GM13976 (cell line): ENCODE measurements at places on chromosomes 11 and 22.
A peak's percentile ranks its signal among the peaks of the same experiment; 100 is the strongest.

GRCh38 chr11:47003180-47003877, 66.8 kb downstream of the CSTPP1 start:
- DNase-seq: peak; percentile 21

DNA sequence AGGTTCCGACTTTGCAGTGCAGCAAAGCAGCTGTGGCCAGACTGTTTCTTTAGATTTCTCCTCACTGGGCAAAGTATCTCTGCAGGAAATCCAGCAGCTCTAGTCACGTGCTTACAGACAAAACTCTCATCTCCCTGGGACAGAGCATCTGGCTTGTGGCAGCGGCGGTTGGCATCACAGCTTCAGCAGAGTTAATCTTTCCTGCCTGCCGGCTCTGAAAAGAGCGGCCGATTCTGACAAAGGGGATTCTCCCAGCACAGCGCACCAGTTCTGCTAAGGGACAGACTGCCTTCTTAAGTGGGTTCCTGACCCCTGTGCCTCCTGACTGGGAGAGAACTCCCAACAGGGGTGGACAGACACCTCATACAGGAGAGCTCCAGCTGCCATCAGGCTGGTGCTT, 1357.3 kb upstream of the TENM4 start:
- DNase-seq: no peak

GRCh38 chr11:68582416-68583040, 101.8 kb upstream of the GAL start:
- DNase-seq: no peak

DNA sequence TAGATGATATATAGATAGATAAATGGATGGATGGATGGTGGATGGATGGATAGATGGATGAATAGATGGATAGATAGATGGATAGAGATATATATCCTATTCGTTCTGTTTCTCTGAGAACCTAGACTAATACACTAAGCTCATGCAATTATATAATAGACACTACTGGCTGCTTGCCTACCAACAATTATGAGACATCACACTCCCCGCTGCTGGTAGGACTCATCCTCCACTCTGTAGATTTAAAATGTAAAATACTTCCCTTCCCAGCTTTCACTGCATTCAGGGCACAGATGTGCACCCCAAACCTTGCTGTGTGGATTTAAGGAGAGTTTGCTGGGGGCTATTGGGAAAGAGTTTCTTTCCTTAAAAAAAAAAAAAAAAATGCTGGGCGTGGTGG, 28.3 kb upstream of the RCN1 start:
- DNase-seq: no peak

DNA sequence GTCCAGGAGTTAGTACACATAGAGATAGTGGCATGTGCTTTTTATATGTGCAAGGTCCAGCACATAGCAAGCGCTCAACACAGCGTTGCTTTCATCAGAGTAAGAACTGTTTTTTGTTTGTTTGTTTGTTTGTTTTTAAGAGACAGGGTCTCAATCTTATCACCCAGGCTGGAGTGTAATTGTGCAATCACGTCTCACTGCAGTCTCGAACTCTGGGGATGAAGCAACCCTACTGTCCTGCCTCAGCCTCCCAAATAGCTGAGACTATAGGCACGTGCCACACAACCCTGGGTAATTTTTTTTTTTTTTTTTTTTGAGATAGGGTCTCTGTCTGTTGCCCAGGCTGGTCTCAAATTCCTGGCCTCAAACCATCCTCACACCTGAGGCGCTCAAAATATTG, 10.8 kb downstream of the TCN2 start:
- DNase-seq: no peak

DNA sequence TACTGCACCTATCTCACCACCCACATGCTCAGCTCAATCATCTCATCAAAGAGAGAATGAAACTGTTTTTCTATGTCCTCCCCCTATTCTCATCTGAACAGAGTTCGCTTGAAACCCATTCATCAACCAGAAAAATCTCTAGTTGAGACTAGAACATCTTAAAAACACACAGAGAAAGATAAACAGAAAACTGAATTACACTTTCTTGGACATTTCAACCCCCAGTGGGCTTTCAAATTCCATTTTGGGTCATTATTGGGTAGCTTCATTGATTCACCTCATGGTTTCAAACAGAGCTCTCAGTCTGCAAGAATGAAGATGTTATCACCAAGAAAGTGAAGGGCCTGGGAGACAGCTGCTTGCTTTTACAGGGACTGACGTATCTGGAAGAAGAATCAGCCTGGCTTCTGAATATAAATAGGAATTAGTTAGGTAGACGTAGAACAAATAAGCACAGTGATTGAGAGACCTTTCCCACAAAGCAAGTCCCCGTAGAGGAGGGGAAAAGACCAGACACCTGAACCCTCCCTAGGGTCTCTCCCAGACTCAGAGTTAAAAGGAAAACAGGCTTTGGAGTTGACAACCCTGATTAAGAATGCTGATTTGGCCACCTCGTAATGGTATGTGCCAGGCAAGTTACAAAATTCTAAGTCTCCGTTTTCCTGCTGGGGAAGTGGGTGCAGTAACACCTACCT, 155.7 kb downstream of the BBOX1 start:
- no peak for DNase-seq

- DNase-seq: no peak
These were observed 6.0 kb upstream of the MALAT1 start for GRCh38 chr11:65492637-65493366.

GRCh38 chr11:1854132-1854948, 1.5 kb downstream of the LSP1 start:
- DNase-seq: peak; percentile 78

DNA sequence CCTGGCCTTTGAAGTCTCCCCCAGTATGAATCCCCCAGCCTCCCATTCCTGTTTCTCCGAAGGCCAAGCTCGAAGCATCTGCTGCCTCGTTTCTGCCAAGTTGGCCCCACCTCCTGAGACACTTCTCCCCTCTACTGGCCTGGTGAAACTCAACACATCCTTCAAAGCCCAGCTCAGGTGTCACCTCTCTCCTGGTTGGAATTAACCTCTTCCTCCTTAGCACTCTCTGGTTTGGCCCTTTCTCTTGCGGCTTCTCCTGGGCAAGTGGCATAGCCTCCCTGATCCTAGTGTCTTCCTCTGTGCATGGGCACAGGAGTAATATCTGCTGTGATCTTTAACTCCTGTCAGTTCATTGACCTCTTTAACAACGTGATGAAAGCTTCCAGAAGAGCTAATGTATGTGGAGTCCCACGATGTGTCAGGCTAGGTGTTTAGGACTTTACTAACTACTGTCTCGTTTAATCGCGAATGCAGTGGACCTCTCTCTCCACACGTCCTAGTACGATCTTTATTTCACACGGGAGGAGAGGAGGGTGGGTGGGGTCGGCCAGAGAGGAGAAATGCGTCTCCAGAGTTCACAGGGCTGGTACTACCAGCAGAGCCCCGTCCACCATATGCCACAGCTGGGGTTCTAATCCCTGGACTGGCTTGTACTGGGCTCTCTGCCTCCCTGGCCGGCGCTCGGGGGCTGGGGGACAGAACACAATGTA, 826 bp upstream of the PTPRJ start:
- DNase-seq: no peak

DNA sequence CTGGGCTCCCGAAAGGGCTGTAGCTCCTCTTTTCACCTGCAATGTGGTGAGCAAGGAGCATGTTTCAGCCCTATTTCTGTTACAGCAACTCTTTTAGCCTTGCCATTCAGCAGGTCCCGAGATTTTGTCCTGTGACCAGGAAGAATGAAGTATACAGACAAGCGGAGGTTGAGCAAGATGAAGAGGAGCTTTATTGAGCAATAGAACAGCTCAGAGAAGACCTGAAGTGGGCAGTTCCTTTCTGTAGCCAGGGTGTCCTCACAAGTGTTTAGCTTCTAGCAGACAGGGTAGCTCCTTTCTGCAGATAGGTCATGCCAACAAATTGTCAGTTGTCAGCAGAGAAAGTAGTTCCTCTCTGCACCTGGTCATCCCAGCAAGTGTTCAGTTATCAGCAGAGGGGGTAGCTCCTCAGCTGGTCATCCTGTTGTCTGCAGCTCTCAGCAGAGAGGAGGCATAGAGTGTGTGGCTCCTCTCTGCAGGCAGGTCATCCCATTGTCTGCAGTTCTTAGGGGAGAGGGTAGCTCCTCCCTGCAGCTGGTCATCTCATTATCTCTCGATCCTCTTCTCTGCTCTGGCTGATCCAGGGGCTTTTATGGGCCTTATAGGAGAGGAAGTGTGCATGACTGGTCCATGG, 5.4 kb upstream of the OR56A4 start:
- DNase-seq: no peak

DNA sequence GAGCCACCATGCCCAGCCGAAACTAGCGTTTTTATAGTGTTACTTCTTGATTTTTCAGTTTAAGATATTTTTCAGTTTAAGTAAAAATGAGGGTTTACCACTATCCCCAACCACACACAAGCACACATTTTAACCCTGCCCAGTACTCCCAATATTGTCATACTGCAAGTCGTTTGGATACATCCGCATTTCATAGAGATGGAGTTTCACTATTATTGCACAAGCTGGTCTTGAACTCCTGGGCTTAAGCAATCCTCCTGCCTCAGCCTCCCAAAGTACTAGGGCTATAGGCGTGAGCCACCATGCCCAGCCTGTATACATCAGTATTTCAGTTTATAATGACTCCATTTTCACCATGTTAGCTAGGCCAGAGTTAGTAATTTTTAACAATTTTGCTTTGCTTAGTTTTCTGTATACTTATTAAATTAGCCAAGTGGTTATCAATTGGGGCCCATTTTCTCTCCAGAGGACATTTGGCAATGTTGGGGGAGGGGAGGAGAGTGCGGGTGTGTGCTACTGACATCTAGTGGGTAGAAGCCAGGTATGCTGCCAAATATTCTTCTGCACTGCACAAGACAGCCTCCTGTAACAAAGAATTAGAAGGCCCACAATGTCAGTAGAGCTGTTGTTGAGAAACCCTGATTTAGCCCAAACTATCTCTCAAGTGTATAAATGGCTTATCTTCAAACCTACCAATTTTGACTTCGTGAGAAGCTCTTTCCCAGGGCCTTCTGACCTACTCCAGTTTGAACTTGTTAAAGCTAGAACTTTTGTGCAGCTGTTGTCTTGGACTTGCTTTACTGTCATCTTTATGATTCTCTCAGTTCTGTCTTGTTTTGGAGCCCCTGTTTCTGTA, 7.3 kb downstream of the USP47 start:
- DNase-seq: peak; percentile 34

- no peak for DNase-seq
These were observed 303.9 kb downstream of the ETS1 start for GRCh38 chr11:128283451-128283850.

DNA sequence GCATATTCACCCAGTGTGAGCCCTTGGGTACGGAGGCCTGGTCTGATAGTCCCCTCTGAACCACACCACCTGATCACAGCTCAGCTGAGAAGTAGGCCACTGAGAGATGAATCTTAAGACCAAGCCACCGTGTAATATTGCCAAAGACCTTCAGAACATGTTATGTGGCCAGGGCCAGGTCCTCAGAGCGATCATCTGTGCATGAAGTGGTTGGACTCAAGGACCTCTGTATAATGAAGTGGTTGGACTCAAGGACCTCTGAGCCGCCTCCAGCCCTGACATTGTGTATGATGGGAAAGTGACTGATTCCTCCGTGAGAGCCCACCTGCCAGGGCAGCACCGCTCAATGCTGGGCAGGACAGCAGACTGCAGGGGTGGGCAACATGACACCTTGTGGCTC, 70.2 kb downstream of the TP53I11 start:
- DNase-seq: no peak

DNA sequence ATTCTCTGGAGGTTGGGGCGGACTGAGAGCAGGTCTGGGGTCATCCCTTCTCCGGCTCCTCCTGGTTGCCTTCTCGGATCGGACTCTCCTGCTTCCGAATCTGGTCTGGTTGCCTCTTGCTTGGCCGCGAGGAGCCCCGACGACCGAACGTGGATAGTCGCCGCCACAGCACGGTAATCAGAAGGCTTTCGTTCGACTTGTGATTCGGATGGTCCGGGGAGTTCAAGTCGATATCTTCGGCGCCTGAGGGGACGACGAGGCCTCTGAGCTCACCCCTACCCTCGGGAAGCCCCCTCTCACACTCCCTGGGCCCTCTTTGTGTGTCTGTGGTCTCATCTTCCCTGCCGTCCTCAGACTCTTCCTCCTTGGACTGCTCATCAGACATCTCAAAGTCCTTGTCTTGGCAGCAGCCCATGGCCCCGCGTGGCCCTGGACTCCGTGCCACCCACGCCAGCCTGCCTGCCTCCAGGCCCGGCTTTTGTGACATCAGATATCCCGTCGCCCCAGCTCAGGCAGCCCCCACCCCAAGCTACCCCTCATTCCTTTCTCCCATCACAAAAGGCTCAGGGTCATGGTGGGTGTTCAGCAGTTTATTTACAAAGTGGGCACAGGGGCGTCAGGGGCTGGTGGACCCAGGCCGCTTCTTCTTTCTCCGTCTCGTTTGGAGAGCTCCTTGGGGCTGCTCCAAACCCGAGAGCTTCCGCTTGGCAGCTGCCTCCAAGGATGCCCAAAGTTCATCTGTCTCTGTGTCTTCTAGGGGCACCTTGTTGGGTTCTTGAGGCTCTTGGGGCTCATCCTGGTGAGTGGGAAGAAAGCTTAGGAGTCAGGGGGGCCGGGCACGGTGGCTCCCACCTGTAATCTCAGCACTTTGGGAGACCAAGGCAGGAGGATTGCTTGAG, at the start of gene TEX54:
Gene TEX54 (minus strand): TSS at position 506 of the 899 bp plus-strand sequence.
- DNase-seq: no peak

DNA sequence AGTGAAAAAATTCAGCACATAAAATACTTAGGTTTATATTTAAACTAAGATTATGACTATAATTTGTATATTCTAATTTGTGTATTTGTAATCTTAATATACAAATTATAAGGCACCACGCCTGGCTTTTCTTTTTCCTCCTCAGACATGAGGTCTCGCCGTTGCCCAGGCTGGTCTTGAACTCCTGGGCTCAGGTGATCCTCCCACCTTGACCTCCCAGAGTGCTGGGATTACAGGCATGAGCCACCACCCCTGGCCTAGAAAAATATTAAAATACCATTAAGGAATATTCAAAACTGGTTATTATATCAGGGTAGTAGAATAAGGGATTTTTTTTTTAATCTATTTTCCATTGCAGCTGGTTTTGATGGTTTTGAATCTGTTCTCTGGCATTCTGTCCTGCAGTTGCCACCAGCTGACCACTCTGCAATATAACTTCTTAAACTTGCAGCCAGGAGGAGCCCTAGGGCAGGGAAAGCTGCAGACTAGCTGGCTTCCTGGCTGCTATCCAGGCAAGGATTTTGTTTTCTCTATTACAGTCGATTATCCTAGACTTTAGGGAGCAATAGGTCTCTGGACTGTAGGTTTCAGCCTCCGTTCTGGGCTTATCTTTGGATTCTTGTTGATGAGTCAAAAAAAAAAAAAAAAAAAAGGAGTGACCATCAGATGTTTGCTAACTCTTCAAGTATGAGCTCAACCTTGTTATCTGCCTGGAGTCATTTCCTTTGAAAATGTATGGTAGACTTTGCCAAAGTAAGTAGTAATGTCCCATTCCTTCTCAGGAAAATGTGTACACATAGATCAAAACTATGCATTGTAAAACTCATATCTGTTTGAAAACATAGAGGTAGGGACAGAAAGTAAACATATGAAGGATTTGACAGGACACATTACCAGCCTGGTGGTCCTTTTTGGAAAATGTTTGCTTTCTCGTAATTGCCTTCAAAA, 13.2 kb downstream of the POLA2 start:
- peak; percentile 59 for DNase-seq

DNA sequence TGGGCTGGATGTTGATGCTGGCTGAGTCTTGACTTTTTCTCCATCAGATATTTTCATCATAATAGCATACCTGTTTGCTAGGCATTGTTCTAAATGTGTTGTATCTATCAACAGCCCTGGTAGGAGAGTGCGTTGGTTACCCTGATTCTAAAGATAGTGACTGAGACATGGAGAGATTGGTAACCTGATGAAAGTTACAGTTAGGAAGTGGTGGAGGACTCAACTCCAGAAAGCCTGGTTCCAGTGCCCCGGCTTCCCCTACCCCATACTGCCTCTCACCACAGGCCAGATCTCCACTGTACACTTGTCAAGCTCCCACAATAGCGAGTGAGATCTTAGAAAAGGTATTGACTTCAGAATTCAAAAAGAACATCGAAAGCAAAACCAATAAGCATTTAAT, 22.8 kb upstream of the RELT start:
- no peak for DNase-seq
